ENCODE measurements at places on chromosomes 5 and 9.

- no peak for DNase-seq
Observed at GRCh38 chr9:29066141-29066640, 1492.9 kb upstream of the C9orf72 start.

DNA sequence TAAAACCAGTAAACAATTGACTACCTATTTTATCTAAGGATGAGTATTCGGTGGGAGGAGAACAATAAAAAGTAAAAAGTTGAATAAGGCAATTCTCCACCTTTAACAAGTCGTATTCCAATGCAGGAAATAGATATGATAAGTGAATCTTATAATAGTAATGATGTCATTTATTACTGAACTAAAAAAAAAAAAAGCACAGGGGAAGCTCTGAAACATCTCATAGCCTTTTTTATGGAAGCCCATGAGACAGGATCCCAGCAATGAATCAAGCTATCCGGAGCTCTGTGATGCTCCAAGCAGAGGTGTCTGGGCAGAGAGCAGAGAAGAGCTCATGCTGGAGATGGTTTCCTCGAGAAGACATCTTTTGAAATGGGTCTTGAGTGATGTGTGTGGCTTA, 376.0 kb downstream of the ICE1 start:
- no peak for DNase-seq

DNA sequence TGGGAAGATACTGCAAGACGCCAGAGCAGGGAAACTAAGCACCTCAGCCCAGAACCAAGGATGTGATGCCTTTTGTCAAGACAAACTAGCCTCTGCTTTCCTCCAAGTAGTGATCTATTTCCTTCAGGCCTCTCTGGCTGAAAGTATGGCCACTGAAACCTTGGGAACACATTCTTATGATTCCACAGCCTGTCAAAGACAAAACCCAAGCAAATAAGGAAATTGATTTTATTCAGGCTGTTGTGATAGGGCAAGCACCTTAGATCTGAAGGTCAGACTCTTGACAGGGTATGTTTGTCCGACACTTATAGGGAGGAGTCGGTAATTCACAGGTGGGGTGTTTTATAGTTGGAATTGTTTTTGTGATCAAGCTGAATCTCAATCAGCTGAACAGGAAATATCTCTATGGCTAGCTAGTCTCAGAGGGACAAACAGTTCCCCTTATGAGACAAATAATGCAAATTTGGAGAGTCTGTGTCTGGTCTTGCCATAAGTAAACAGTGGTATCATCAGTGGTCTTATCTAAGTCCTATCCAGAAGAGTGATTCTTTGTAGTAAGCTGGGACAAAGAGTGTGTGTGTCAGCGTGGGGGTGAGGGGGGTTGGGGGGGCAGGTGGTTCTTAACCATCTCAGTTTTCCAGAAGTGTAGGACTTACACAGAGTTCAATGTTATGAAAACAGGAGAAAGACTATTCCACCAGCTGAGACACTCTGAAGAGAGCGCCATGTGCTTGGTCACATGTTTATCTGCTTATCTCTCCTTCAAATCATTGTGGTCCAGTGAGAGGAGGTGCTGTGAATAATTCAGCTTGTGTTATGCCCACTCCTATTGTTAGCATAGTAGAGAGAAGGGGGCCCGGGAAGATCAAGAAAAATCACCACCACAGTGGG, 6.7 kb upstream of the ZCCHC10 start:
- DNase-seq, result no peak

DNA sequence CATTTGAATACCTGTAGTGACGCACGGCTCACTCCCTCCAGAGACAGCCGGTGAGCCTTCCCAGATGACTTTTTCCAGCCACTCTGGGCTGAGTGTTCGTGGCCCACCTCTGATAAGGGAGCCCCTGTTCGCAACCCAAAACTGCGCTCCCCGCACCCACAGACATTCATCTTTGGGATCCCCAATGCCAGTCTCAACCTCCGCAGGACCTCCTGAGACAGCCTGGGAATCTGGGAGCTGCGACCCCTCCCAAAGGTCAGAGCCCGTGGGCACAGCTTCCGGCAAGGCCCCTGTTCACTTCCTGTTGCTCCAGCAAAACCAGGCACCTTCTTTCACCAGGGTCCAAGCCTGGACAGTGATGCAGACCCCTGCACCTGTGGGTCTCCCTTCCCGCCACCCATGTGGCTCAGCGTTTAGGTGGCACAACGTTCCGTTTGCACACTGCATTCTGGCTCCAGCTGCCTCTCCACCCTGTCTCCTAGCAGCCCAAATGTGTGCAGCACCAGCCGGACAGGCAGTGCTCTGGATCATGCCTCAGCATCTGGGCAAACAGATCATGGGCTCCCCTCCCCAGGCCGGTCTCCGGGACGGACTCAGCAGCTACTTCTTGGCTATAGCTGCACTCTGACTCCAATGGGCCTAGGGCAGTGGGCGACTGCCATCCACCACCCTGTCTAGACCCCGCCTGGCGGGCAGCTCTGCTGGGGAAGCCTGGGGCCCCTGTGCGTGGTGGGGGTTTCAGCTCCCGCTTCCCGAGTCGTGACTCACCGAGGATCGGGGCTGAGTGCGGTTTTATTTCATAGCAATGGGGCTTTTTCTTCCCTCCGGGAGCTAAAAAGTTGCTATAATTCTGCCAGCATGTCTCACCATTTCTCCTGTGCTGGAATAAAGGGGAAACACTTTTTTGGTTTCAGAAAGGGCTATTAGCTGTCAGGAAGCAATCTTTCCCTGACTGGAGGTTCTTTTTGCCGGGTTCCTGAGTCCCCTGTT, 156.0 kb downstream of the OLFM1 start:
- no peak for DNase-seq

All from NCI-H2171 treated with DMSO at 0.1 percent for 48 hours (cell line).